ENCODE measurements at places on chromosomes 12 and 14.

DNA sequence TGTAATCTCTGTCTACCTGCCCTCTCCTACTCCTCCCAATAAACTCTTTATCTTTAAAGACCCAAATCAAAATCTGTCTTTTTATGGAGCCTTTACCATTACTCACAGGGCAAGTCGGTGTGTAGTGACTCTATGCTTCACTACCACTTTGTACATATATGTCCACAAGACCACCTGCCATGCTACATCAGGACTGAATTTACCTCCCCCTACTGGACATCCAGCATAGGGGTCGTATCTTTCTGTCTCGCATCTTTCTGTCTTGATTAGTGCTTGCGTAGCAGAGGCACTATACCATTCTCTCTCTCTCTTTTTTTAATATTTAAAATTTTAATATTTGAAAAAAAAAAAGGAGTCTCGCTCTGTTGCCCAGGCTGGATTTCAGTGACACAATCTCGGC is 587.5 kb downstream of the SOX5 start:
- DNase-seq, result no peak

- DNase-seq, result peak; percentile 15
Observed at GRCh38 chr14:60931218-60931617, 49.7 kb downstream of the TRMT5 start.

- peak; percentile 74 for DNase-seq
Observed at GRCh38 chr12:119115296-119115905, 63.3 kb upstream of the HSPB8 start.

- peak; percentile 18 for DNase-seq
Observed at GRCh38 chr14:30921305-30921704, 46.9 kb downstream of the COCH start.

- DNase-seq, result no peak
Observed at GRCh38 chr14:101174980-101175606, 271.6 kb upstream of the RTL1 start.

DNA sequence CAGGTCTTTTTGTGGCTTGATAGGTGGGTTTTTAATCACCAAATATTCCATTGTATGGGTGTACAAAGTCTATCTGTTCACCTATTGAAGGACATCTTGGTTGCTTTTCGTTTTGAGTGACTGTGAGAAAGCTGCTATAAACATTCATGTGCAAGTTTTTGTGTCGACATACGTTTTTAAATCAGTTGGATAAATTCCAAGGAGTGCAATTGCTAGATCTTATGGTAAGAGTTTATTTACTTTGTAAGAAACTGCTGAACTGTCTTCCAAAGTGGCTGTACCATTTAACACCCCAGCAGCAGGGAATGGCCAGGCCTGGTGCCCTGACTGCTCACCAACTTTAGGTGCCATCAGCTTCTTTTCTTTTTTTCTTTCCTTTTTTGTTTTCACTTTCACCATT is 45.5 kb upstream of the C14orf180 start:
- no peak for DNase-seq

GRCh38 chr12:3863756-3864155 is 9.4 kb downstream of the PARP11 start:
- DNase-seq, result no peak

DNA sequence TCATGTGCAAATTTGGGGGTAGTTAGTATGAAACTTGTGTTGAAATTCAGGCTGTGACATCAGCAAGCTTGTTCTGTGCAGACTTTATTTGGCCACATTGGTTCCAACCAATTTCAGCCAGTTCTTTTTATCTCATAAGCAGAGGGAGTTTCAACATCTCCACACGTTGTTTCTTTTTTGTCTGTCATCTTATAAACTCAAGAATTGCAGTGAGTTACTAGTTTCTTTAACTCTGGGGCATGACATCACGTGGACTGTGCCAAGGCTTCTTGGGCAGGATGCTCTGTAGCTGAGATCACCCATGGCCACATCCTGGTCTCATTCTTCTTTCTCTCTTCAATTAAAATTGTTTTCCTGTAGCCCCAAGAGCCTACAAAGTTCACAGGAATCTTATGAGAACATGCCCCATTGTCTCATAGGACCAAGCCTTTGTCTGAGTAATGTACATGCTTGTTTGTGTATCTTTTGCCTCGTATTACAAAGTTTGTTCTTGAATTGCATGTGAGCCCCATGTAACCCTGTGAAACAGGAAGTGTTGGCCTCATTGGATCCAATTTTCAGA is 982.0 kb upstream of the TMEM132C start:
- no peak for DNase-seq

DNA sequence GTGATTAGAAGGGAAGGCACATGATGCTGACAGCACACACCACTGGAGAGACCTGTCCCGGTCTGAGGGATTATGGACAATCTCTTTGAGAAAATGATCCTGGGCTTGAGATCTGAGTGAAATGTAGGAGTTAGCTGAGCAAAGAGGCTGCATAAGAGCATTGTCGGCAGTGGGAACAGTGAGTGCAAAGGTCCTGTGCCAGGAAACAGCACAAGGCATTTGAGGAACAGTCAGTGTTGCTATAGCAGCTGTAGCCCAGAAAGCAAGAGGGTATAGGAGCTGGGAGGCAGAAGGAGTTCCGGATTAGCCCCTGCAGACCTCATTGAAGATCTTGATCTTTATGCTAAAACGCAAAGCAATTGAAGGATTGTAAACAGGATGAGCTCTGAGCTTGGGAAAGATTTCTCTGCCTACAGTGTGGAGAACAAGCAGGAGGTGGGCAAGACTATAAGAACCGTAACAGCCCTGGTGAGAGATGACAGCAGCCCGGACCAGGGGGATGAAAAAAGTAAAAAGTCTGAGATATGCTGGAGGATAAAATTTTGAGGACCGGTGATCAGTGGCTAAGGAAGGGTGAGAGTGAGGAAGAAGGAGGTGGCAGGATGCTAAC is 28.5 kb downstream of the CFL2 start:
- no peak for DNase-seq

- DNase-seq, result no peak
Observed at GRCh38 chr14:54803396-54803795, 99.2 kb downstream of the GCH1 start.

GRCh38 chr12:76266797-76267196 is 81.4 kb downstream of the BBS10 start:
- DNase-seq, result no peak

GRCh38 chr12:93609281-93610192 is 37.1 kb downstream of the SOCS2 start:
- DNase-seq, result no peak

- no peak for DNase-seq
Observed at GRCh38 chr12:60704171-60704914, 1108.5 kb downstream of the SLC16A7 start.

GRCh38 chr12:111209811-111210210 is 159.1 kb downstream of the PHETA1 start:
- no peak for DNase-seq

DNA sequence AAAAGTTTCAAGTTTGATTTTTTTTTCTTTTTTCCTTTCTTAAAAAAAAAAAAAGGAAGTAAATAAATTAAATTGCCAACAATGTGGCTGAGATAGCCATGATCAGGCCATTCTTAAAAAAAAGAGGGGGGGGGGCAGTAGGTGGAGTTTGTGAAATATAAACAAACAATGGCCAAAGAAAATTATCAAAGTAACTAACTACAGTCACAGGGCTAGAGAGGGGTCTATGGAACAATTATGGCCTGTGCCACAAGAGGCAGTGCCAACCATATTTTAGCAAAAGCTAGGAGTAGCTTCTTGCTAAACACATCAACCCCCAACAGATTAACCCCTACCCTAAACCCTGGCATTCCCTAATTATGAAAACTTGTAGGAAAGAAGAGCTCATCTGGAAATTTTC is 16.2 kb upstream of the SMARCC2 start:
- peak; percentile 67 for DNase-seq

- DNase-seq, result no peak
Observed at GRCh38 chr12:26058308-26058707, 66.5 kb downstream of the BHLHE41 start.

GRCh38 chr12:116609319-116610114 is 50.3 kb downstream of the MAP1LC3B2 start:
- DNase-seq, result peak; percentile 76

DNA sequence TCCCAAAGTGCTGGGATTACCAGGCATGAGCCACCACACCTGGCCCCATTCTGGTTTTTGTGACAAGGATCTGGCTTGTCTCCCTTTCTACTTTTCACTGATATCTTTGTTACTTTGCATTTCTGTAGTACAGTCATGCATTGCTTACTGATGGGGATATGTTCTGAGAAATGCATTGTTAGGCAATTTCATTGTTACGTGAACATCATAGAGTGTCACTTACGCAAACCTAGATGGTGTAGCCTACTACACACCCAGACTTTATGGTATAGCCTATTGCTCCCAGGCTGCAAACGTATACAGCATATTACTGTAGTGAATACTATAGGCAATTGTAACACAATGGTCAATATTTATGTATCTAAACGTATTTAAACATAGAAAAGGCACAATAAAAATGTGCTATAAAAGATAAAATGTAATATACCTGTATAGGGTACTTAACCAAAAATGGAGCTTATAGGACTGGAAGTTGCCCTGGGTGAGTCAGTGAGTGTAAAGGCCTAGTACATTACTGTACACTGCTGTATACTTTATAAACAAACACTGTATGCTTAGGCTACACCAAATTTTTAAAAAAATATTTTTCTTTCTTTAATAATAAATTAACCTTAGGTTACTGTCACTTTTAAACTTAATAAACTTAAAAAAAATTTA is 16.0 kb downstream of the MRPL42 start:
- no peak for DNase-seq

GRCh38 chr14:56379956-56380355 is 199.6 kb upstream of the TMEM260 start:
- DNase-seq, result no peak

DNA sequence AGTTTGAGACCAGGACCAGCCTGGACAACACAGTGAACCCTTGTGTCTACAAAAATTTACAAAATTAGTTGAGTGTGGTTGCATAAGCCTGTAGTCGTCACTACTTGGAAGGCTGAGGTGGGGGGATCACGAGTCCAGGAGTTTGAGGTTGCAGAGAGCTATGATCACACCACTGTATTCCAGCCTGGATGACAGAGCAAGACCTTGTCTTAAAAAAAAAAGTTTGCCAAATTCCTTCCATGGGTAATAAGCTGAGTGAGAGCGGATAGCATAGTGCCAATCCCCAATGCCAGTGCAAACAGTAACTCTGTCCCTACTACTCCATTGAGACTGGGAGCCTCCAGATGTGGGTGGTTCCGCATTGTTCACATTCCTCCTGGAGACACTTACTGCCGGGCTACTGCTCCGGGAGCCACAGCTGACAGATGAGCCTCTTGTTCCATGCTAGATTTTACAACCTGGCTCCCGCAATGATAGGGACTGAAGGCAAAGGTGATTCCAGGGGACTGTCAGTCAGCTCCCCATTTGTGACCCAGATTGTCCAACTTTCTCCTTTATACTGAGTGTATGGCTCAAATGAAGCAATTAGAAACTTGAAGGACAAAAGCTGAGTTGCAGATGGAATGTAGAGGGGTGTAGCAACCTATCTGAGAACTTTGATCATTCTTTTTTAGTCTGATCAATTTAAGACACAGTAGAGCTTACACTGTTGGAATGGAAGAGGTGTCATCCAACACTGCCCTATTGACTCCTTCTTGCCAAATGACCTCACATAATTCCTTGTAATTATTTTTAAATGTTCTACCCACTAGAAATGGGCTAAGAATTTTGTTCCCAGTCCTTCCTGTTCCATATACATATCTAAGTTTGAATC is 13.4 kb upstream of the FRMD6 start:
- DNase-seq, result no peak

GRCh38 chr12:78888568-78888967 is 24.0 kb downstream of the SYT1 start:
- DNase-seq, result no peak

GRCh38 chr12:28164644-28165275 is 25.5 kb upstream of the CCDC91 start:
- no peak for DNase-seq

DNA sequence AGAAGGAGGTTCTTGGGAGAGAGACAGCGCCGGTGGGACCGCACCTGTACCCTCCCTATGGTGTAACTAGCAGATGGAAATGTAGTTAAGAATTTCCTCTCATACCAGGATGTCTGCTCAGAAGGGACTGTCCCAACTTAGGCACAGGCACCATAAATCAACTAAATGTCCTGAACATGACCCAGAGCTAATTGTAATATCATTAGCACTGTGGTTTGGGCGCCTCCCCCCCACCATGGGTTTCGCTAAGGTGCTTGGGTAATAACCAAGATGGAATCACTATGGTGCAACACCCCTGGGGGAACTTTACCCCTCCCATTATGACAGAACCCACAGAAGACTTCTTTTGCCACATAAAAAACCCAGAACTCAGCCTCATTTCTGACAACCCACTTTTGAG is 15.9 kb downstream of the ZNF641 start:
- DNase-seq, result peak; percentile 14

GRCh38 chr12:46219877-46220655 is 48.8 kb downstream of the SLC38A1 start:
- peak; percentile 78 for DNase-seq

- no peak for DNase-seq
Observed at GRCh38 chr14:51121096-51121495, 26.2 kb upstream of the TRIM9 start.

DNA sequence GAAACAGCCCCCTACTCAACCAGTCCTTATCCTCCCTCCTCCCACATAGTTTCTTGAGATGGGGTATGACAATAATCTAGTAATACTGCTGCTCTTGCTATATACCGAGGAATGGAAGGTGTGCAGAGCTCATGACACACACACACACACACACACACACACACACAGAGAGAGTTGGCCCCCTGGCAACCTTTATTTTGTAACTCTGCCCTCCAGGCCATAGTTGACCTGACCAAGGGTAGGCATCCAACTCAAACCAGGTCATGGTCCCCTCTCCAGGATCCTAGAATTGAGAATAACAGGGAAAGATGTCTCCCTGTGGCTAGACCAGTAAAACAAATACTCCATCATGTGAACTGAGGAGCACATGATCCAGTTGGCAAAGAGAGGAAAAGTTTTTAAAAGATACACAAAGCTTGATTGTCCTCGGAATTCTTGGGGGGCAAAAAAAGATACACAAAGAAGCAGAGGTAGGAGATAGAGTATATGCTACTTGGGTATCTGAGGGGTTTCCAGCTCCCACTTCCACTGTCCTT is 11.3 kb downstream of the ERO1A start:
- no peak for DNase-seq

- no peak for DNase-seq
Observed at GRCh38 chr12:26628234-26628633, 204.8 kb downstream of the ITPR2 start.

GRCh38 chr12:83216230-83216629 is 529.5 kb downstream of the TMTC2 start:
- DNase-seq, result no peak

DNA sequence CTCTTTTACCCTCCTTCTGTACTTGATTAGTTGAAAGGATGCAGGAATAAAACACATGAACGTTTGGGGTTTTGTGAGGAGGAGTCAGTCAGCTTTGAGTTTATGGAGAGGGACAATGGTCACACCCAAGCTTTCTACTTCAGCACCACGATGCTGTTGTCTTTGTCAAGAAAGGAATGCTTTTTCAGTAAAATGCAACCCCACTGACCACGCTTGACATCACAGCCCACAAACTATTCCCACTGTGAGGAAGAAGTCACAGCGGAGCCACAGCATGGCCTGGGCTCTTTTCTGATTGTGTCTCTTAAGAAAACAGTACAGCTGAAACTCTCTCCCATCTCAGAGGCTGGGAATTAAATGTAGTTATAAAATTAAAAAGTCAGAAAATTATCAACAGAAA is 135.2 kb downstream of the APAF1 start:
- no peak for DNase-seq

- DNase-seq, result no peak
Observed at GRCh38 chr12:51242876-51243275, 4.2 kb downstream of the DAZAP2 start.
